ENCODE measurements at places on chromosomes 5 and 9.

- no peak for DNase-seq
Observed at GRCh38 chr9:126439883-126440653, 113.4 kb downstream of the MVB12B start.

DNA sequence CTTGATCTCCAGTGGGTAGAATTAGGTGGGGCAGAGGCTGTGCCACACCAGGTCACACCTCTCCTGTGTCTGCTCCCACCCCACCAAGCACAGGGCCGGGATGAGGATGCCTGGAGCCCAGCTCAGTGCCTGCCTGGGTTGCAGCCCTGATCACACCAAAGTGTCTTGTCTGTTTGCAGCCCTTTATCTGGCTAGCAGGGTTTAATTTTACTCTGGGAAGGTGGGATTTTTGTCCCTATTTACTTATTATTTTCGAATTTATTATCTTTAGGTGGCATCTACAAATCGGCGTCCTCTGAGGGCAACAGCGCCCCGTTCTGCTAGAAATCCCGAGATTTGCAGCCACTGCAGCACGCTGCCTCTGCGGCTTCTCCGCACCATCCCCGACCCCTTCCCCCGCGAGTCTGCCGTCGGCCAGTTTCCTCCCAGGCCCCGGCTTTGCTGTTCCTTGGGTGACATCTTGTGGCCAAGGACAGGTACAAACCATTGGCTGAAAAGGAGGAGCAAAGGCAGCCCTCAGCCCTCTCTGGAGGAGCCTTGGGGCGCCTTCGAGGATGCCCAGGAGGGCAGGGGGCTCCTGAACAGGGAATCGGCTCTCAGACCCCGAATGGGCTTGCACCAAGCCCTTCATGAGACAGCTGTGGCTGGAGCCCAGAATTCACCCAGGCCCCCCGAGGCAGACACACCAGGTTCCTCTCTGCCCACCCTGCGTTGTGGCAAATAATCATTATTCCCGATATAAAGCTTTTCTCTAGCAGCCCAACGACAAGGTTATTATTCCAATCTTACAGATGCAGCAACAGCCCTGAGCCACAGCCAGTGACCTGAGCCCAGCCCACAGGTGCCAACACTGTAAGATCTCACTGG, 113.0 kb downstream of the GAPVD1 start:
- DNase-seq, result peak; percentile 90

DNA sequence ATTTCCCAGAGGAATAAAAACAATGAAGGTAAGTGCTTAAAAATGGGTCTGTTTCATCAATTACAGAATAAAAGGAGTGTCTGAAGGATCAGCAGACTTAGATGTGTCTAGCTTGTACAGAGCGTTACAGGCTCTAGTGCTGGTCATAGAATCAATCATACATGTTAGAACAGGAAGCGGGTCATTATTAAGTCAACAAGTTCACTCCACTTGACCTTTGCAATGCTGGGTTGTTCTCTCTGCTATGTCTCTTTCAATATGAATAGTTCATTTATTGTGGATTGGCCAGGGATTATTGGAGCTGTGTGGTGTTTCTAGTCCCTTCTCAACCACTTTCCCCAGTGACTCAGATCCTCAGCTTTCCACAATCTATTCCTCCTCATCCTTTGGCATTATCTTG, 20.7 kb upstream of the EGFLAM start:
- no peak for DNase-seq

- no peak for DNase-seq
Observed at GRCh38 chr5:18732556-18733479, 1098.6 kb downstream of the TAF11L14 start.

GRCh38 chr9:16743375-16743774, 127.1 kb downstream of the BNC2 start:
- no peak for DNase-seq

- DNase-seq, result no peak
Observed at GRCh38 chr5:36661456-36662220, 55.2 kb downstream of the SLC1A3 start.

GRCh38 chr9:13032585-13032984, 246.9 kb downstream of the MPDZ start:
- DNase-seq, result no peak

DNA sequence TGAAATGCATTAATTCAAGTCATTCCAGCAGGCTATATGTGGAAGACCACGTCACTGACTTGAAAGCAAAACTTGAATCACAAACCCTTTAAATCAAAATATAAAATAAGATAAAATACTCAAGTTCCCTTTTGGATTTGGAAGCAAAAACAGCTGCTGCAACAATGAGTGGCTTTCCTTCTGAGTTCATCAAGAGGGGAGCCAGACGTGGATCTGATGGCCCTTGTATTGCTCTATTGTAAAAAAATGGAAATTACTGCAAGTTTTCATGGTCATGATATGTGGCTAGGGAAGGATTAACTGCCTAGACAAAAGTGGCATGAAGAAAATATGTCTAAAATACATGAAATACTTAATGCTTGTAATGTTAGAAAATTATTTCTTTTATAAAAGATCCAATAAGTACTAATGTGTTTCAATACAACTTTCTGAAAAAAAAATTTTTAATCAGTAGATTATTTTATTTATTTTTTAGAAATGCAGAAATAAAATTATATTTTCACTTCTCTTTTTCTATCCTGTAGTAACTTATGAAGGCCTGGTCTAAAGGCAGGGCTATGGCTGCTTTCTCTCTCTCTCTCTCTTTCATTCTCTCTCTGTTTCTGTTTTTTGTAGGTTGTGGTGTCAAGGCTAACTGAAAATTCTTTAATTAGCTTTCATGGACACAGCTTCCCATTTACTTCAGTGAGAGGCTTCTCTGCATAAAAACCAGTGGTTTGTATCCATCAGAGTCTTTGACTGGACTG, 24.0 kb downstream of the LIX1 start:
- DNase-seq, result no peak

Data from hematopoietic multipotent progenitor cell treated with erythropoietin and hydrocortisone succinate and interleukin-3 and kit ligand, for 4 days (in vitro differentiated cells).